ENCODE measurements at places on chromosomes 7 and 10. TPM values are rescaled to one million over a fixed set of nuclear protein-coding genes. Genes with fewer than 3 reads are reported as not detected.

- no peak for DNase-seq
These were observed 38.5 kb downstream of the MCMBP start for GRCh38 chr10:119834188-119834587.

- no peak for DNase-seq
These were observed 55.2 kb downstream of the RAPGEF5 start for GRCh38 chr7:22301790-22302189.

GRCh38 chr10:14306190-14306589 lies 24.5 kb downstream of the FRMD4A start:
- DNase-seq: no peak

GRCh38 chr7:831596-832166 lies 595 bp upstream of the SUN1 start:
- DNase-seq: peak; percentile 96

DNA sequence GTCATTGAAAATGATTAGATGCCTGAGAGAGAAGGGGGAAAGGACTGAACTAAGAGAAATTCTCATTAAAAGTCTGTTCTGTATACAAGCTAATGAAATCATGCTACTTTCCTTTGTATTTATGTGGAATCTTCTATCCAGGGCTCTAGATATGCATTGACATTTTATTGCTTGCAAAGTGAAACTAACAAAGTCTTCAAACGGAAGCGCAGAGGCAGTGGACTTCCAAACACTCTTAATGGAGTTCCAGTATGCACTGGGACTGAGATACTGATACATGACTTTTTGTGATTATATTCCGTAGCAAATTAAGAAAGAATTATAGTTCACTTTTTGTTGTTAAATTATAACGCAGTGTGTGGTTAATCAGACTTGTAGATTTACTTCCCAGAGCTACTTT lies 166.8 kb upstream of the TBX20 start:
- DNase-seq: no peak

- no peak for DNase-seq
These were observed 14.0 kb upstream of the UNCX start for GRCh38 chr7:1218541-1219165.

DNA sequence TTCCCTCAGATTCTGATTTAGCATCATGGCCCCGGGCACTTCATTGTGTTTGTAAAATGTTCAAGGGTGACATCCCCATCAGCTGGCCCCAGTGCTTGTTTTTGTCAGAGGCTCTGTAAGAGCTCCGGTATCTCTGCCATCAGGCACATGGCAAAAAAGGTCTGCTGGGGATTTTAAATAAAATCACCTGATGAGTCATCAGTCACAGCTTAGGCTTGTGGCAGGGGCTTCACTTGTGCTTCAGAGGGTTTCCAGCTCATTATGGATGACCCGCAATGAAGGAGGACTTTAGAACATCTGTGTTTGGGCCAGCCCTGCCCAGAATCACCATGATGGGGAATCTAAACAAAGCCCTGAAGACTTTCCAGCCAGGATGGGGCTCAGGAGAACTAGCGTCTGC lies 259.9 kb downstream of the ZEB1 start:
- no peak for DNase-seq

DNA sequence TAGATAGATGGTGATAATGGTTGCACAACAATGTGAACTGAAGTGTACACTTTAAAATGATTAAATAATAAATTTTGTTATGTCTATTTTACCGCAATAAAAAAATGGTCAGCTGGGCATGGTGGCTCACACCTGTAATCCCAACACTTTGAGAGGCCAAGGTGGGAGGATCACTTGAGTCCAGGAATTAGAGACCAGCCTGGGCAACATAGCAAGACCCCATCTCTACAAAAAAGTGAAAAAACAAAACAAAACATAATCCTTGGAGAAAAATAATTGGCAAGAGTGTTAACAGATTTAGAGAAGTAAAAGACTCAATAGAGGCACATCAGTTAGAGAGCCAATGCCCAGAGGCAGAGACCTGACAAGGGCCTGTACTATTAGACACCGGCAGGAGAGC lies 9.9 kb upstream of the RPEL1 start:
- no peak for DNase-seq

- no peak for DNase-seq
These were observed 227.2 kb upstream of the MKLN1 start for GRCh38 chr7:131100357-131101054.

DNA sequence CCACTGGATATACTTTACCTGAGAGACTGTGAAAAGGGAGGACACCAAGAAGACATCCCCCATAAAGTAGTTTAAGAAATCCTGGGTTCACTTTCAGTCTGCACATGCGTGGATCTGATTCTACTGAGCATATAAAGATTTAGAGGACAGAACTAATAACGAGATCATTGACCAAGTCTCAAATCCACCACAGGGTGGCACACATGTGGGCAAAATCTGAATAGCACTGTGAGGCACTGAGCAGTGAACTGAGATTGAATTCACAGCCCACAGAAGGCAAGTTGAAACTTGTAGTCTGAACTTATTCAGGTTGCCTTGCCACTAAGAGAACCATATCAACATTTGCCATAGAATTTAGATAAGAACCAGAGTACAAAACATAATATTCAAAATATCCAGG lies 818.6 kb downstream of the GRID1 start:
- peak; percentile 79 for DNase-seq

- DNase-seq: peak; percentile 78
These were observed at the start of gene RPP30 for GRCh38 chr10:90871766-90872647. Gene RPP30 (plus strand): TSS chr10:90871974. CDS start chr10:90871987, 13 bp downstream.

GRCh38 chr10:128281343-128281742 lies 155.1 kb upstream of the MKI67 start:
- DNase-seq: no peak

- DNase-seq: no peak
These were observed 285.4 kb downstream of the SNX13 start for GRCh38 chr7:17654940-17655339.

DNA sequence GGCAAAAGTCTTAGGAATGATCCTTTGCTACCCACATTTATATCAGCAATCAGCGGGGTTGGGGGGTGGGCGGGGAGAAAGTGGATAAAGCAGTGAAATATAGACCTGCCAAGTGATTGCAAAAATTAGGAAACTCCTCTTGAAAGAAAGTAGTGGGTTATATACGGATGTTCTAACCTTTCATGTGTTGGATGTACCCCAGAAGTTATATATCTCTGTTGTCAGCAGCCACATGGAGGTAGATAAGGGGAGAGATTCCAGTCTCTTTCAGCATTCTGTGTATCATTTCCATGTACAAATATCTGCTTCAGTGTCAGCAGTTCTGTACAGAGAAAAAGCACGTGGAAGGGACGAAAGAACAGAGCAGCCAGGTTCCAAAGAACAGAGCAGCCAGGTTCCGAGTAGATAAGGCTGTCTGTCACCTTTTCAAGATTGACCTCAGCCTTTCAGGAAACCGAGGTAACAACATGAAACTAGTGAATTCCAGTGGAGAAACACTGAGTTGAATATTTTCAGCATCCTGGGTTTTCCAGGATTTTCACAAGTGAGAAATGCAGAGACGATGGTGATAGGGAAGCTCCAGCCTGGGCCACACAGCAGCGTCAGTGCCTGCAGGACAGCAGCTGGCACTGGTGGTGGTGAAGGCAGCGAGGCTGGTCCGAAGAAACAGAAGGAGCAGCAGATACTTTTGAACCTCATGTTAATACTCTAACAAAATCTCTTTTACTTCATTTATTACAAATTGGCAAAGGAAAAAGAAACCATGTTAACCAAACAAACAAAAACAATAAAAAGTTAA lies 212.3 kb downstream of the C7orf25 start:
- DNase-seq: no peak

DNA sequence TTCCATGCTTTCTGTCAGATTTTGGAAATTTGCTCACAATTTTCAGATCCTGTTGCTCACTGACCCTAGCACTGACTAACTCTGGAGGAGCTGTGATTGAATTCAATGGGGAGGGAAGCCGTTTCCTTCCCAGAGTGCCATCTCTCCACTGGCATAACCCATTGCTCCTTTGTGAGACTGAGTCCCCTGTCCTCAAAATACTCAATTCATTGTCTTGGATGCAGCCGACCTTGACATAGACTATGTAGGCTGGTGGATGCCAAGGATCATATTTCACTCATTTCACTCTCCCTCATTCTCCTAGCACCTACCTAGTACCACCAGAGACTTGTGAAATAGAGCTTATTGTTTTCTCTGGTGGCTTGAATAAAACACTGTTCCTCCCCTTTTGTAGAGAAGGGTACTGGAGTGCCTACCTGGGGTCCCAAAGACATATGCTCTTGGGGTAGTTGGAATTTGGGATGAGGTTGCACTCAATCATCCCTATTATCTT lies 511.3 kb upstream of the ZMIZ1 start:
- no peak for DNase-seq

DNA sequence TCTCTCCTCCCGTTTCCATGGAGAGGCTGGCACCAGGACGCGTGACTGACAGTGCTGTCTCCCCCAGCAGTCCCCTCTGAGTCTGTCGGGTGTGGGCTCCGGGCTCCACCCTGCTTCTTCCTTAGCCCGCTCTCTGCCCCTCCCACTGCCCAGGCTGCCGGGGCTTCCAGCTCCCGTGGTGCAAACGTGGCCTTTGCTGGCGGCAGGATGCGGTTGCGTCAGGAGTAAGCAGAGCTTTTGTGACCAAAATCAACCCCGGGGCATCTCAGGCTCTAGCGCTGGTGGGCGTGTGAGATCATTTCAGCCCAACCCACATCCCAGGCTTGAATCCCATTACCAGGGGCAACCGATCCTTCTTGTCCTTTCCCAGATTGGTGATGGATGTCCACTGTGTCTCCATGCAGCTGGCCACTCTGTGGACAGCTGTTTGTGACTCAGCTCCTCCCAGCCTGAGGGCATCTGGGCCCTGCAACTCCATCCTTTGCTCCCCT lies 28.2 kb downstream of the PTPRE start:
- peak; percentile 76 for DNase-seq

DNA sequence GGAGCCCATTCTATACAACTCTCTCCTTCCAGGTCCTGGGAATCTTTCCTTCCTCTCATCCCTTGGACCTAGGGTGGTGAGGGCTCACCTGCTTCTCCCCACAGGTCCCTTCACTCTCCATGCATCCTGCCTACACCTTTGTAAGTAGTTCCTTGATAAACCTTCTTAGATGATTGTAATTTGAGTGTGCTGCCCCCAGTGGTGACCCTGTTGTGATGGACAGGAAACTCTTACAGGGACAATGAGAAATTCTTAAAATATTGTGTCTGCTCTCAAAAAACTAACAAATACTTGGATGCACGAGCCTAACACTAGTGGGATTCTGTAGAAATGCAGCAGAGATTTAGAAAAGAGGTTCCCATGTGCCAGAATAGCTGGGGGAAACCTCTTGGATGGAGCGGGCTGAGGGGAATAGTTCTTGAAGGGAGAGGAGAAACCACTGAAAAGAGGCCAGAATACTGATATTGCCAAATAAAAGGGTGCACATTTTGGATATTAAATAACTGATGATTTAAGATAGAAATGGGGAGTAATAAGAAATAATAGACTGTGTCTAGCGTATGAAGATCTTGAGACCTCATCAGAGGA lies 6.7 kb upstream of the PAXIP1 start:
- no peak for DNase-seq

DNA sequence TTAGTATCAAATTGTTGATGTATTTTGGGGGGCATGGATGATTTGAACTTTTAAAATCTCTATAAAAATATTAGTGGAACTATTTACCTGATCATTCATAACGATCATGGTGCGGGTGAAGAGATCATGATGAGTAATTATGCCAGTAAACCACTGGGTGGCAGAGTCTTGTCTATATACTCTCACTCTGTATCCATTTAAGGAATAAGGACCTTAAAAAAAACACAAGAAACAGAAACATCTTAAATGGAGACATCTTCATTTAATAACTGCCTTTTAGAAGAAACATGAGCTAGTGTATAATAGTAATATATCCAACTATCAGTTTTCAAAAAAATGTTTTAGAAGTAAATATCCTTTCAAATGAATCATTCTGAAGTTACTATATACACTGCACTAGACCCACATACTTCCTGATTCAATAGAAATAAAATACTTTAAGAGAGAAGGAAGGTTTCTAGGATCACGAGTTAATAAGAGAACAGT lies 84.0 kb downstream of the NRBF2 start:
- peak; percentile 53 for DNase-seq

GRCh38 chr10:80322711-80323110 lies 33.3 kb upstream of the MAT1A start:
- no peak for DNase-seq

DNA sequence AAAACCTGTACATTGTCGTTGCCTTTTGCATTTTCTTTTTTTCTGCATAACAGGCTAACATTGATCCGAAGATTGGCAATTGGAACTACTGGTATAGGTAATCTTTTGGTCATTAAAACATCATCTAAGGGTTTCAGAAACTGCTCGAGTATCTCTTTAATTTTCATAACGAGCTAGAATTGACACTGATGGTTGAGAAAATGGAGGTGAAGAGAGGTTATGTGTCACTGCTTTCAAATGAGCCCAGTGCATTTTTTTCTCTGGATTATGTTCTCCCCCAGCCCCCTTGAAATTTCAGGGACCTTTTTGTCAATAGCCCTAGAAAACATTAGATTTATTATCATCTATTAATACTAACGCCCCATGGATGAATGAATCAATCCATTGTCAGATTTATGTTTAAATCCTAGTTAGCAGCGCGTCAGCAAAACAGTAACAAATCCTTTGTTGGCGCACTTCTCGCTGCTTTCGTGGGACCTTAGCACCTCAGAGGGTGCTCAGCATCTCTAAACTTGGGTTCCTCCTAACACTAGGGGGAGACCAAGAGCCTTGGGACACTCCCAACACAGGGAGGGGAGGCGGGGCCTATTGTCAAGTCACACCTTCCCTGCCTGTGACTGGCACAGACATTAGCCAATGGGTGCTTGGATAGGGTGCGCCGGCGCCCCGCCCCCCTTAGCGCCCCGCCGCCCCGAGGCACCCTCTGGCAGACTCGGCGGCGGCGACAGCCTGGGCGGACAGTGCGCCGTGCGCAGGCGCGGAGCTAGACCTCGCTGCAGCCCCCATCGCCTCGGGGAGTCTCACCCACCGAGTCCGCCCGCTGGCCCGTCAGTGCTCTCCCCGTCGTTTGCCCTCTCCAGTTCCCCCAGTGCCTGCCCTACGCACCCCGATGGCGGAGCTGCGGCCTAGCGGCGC lies at the start of gene SUFU:
SUFU (plus strand) TSS at position 709 of the 915 bp plus-strand sequence; CDS start at position 890, 181 bp downstream.
- DNase-seq: peak; percentile 97

Gene TEX47
- total RNA-seq: not detected

Gene MSS51
- not detected for total RNA-seq

Gene ACTL6B
- not detected for total RNA-seq

Gene ZNF425
- total RNA-seq: 1.7 TPM

Gene PRLHR
- not detected for total RNA-seq

Gene CELF2
- 0.72 TPM for total RNA-seq

Gene TRIL
- not detected for total RNA-seq

Gene ZMIZ2
- 4.6 TPM for total RNA-seq

Data from H4 (cell line).